ENCODE measurements at places on chromosomes 7 and 10.

DNA sequence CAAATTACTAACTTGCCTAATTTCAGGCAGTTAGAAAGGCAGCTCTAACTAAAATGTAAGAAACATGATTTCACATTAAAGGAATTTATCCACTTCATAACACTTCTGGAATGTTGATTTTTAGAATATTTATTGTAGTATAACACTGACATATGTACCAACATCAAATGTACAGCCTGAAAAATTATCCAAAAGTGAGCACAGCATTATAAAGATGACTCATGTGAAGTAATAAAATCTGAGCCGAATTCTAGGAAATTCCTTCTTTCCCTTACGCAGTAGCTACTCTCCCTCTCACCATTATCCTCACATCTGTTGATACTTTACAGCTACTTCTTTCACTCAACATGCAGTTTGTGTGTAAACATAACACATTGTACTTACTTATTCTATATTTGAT lies 610.6 kb downstream of the ZWINT start:
- DNase-seq: no peak

- no peak for DNase-seq
Measured at GRCh38 chr10:16441173-16441840, 4.5 kb downstream of the PTER start.

DNA sequence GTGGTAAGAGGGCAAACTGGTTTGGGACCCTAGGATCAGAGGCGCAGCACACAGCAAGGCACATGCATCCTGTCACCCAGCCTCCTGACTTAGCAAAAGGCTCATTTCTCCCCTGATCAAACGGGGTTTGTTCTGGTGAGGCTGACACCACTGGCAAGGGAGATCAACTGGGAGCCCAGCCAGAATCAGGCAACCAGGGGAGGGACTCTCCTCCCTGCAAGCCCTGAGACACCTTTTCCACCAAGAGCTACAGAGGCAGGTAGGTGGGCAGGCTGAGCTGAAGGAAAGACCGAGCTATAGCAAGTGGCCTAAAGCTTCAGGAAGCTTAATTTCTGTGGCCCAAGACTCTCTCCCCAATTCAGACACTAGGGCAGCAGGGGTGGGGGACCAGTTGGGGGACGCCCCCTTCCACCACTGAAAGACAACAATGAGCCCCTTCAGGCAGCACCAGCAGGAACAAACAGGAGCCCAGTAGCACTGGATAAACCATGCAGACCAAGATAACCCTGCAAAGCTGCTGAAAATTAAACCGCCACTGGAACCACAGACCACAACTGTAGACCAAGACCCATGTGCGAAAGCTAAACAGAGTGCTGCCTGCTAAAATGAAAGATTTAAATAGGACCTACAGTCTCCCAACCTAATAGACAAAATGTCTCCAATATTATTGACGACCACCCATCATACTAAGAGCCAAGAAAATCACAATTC lies 27.1 kb upstream of the SAR1A start:
- DNase-seq: peak; percentile 60

- DNase-seq: no peak
Measured at GRCh38 chr7:50358041-50358705, 53.7 kb downstream of the IKZF1 start.

GRCh38 chr7:2938514-2939192 lies 94.5 kb upstream of the GNA12 start:
- no peak for DNase-seq

- DNase-seq: no peak
Measured at GRCh38 chr7:121954803-121955202, 81.8 kb downstream of the PTPRZ1 start.

DNA sequence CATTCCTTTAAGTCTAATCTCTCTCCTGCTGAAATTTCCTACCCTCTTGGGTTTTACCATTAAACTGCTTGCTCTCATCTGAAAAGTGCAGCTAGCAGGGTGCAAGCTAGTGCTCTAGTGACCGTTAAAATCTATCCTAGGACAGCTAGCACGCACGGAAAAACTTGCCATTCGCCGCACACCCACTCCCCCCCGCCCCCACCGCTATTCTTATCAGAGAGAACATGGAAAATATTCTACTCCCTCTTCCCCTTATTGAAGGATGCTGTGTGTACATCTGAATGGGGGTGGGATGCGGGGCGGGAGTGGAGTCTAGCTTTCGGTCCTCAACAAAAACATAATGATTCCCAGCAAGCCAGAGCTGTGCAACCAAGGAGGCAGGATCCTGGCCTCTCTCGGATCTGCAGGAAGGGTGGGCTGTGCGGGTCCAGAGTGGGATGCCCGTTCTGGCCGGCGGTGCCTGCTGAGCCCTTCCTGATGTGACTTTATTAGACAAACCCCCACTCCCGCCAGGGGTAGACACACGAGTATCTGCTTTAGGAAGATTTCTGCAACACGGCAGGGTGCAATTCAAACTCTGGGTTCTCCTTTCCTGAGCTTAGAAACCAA lies 1.1 kb upstream of the ADRA2A start:
- no peak for DNase-seq

GRCh38 chr10:23558361-23558799 lies 119.5 kb downstream of the OTUD1 start:
- no peak for DNase-seq

- no peak for DNase-seq
Measured at GRCh38 chr7:1951159-1951536, 281.1 kb downstream of the ELFN1 start.

DNA sequence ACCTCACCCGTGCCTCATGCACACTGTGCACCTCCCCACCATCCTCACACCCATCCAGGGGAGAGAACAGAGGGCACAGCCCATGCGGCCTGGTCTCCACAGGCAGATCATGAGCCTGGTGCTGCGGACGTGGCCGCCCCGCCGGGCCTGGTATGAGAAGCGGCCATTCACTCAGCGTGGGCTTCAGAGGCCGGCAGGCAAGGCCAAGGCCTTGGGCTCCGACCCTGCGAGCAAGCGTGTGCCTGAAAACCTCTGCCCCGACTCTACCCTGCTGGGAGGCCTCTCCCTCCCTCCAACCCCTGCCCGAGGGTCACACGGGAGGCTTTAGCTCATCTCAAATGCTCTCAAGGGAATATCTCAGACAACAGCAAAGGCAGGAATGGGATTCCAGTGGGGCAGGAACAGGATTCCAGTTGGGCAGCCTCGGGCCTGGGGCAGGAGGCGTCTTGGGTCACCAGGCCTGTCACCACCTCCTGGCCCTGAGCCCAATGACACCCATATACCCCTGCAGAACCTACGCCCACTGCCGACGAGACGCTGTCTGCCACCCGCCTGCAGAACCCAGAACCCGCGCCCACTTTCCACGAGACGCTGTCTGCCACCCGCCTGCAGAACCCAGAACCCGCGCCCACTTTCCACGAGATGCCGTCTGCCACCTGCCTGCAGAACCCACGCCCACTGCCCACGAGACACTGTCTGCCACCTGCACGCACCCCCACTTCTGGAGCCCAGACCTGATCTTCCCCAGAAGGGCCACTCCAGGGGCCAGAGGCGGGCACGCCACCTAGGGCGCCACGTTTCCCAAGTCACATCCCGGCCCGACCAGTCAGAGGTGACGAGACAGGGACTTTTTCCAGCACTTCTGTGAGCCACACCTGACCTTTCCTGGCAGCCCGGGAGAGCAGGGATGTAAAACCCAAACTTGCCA lies 38.9 kb downstream of the ADAP1 start:
- DNase-seq: no peak

DNA sequence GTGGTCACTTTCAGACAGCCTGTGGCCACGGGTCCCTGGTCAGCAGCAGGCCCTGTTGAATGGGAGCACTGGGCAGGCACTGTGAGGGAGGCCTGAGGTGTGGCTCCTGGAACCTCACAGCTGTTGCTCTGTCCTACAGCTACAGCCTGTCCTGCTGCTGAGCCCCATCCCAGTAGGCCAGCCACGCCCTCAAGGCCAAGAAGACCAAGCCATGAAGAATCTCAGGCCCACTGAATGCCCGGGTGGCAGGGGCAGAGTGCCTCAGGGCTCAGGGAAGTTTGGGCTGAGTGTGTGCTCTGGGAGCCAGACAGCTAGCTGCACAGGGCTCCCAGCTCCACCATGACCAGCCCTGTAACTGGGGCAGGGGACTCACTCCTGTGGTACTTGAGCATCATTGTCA lies 363.5 kb upstream of the NUPR2 start:
- DNase-seq: no peak

DNA sequence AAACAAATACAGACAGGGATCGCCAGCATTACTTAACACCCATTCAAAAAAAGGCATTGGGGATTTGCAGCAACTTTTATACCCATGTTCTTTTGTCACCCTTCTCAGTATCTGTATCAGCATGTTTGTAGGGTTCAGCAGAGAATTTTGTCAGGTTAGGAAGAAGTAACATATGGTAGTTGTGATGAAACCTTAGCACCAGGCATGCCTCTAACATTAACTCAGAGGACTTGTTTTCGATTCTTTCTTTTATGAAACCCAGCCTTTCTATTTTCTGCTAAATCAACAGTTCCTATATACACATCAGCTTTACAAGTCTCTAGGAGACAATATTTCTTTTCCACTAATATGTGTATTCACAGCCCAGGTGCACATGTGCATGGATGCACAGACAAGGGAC lies 22.4 kb upstream of the HDAC9 start:
- DNase-seq: no peak

- no peak for DNase-seq
Measured at GRCh38 chr10:73095481-73096021, 1.1 kb downstream of the P4HA1 start.

DNA sequence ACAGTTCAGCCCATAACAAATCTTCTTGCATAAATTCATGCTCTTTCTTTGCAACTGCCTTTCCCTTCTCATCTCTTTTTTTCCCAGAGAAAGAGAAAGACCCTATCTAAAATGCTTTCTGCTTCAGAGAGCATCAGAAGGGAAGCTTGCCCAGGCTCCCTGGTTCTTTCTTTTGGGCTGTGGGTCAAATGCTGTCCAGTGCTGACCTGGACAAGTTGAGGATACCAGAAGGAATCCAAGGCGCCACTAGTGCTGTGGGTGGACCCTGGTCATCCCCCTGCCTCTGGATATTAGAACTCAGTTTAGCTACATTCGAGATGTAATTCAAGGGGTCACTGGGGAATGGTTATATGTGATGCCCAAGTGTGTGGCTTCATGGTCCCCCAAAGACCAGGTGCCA lies 411.6 kb downstream of the RPS24 start:
- no peak for DNase-seq

- no peak for DNase-seq
Measured at GRCh38 chr7:76372984-76373833, 14.4 kb upstream of the YWHAG start.

DNA sequence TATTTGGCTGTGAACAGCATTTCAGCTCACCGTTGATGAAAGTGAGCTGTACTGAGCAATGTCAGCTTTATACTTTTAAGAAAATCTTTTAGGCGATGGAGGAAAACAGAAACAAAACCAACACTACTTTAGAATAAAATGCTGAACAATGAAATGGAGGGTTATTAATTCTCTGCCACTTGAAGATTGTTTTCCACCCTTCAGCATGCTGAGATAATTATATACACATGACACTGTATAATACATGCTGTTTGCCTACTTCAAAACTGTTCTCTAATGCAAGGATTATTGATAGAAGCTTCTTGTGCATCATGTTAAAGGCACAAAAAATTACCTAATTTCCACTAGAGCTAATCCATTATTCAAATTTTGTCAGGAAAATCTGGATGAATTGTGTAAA lies 66.8 kb downstream of the CACNA2D1 start:
- no peak for DNase-seq

DNA sequence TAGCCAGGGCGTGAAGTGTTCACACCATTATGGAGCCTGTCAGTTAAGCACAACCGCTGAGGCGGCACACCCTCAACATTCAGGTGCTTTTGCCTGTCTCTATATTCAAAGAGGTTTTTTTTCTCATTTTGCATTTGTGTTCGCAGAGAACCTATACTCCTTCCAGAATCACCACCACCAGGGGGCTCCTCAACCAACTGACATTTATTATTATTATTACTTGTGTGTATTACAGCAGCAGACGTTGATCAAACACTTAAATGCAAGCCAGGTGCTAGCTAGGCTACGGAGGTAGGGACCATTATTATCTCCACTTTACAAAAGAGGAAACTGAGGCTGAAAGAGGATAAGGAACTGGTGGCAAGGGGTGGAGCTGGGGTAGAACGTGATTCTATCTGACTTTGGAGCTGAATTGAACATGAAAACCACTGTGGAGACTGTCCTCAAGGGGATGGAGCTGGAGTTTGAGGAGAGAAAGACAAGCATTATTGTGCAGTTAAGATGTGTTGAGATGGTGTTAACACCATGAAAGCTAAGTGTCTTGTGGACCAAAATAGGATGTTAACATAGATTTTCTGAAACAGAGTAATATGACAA lies 133.8 kb upstream of the PLXNA4 start:
- DNase-seq: no peak

- DNase-seq: peak; percentile 66
Measured at GRCh38 chr10:68105820-68106219, 3.5 kb upstream of the MYPN start.

DNA sequence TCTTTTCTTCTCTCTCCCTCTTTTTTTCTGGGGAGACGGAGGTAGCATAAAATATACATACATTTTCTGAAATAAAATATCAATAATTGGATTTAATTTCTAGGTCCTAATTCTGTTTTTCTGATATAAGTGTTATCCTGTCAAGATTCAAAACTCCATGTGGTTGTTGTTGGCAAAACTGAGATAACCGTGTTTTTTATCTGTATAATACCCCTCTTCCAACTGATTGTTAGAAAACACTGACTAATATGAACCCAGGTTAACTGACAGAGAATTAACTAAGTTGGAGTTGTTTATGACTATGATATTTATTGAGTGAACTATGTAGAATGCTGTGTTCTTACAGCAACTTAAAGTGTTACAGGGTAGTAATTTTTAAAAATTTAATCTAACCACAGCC lies 236.5 kb upstream of the KAT6B start:
- no peak for DNase-seq

DNA sequence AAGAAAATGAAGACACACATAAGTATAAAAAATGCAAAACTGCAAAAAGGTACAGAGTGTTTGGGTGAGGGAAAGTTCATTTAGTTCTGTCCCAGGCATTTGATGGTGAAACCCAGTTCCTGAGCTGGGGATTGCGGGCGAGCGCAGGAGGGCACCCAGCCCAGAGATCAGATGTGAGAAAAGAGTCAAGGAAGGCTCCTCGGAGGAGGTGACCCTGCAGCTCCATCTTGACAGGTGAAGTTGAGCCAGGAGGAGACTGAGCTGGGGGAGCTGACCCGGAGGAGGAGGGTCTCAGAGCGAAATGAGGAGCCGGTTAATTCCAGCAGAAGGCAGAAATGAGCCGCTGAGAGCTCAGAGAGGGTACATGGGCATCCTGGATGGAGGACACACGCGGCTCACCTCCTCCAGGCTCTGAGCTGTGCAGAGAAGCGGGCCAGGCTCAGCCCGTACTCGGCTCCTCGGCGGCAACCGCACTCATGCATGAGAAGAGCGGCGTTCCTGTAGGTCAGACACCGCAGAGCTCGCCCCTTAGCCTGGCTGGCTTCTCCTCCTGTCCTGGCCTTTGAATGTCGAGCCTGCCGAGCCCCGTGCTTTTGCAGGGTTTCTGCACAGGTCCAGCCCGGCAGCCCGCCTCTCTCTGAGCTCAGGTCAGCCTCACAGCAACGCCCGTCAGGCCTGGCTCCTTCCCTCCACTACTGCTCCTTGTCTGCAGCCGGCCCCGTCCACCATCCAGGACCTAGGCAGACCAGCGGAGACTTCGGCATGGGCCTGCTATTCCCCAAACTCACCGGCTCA lies 9.5 kb upstream of the RAMP3 start:
- DNase-seq: no peak
